ENCODE measurements at places on chromosomes 4 and X. TPM values are rescaled to one million over a fixed set of nuclear protein-coding genes. Genes with fewer than 3 reads are reported as not detected.

Gene C1QTNF7
- total RNA-seq = not detected

DNA sequence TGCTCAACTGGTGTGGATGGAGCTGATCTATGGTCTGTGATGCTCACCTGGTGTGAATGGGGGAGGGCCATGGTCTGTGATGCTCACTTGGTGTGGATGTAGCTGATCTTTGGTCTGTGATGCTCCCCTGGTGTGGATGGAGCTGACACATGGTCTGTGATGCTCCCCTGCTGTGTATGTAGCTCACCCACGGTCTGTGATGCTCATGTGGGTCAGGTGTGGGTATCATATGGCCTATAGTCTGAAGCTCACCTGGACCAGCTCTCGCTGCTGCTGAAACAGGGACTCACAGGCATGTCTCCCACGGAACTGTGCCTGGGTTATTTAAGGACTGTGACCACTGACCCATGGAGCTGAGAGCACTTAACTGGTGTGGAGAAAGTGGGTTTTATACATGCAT is 109.7 kb downstream of the CRLF2 start:
- no peak for DNase-seq

Gene DMD
- 2.0 TPM for total RNA-seq

GRCh38 chr4:182679533-182679932 is 237.7 kb downstream of the DCTD start:
- no peak for DNase-seq

DNA sequence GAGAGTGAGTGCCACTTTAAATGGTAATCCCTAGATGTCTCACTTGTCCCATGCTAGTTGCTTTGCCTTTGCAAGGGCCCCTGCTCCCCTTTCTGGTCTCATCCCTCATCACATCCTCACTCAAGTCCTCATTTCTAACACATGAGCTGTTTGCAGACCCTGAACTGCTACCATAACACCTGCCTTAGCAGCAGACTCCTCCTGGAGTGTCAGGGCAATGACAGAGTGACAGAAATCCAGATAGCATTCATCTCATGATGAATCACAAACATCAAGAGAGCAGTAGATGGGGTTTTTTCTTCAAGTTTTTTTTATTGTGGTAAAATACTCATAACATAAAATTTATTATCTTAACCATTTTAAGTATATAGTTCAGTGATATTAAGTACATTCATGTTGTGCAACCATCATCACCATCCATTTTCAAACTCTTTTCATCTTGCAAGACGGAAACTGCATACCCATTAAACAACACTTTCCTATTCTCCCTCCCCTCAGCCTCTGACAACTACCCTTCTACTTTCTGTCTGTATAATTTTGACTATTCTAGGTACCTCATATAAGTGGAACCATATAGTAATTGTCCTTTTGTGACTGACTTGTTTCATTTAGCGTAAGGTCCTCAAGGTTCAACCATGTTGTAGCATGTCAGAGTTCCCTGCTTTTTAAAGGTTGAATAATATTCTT is 133.2 kb upstream of the RPS6KA3 start:
- no peak for DNase-seq

Gene KCTD8
- total RNA-seq = not detected

Gene FSTL5
- total RNA-seq = not detected

DNA sequence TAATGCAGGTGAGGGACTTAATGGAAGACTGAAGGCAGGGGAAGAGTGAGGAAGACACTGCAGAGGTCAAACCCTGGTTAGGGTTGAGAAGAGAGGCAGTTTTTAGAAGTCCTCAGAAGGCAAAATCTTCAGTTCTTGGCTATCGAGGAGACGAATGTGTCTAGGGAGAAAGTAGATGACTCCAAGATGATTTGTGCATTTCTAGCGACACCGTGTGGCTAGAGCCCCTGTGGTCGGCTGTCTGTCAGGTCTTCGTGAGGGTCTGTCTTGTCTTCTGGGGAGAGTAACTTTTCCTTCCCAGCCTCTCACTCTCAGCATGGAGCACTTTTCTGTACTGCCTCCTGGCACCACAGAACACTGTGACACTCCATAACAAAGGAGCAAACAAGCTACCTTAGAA is 458.1 kb downstream of the STIM2 start:
- DNase-seq = no peak

Measured in activated naive CD4-positive, alpha-beta T cell treated with anti-CD3 and anti-CD28 coated beads, Interleukin-2, amount 50 U/mL, for 72 hours (primary cell).